ENCODE measurements at places on chromosomes 7 and 10.

DNA sequence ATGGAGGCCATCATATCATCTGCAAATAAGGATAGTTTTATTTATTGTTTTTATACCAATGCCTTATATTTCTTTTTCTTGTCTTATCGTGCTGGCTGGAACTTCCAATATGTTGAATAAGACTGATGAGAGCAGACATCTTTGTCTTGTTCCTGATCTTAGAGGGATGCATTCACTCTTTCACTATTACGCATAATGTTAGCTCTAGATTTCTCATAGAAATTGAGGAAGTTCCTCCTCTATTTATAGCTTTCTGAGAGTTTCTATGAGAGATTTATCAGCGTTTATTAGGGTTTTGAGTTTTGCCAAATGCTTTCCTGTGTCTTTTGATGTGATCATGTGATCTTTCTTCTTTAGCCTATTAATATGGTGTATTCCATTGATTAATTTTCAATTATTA, 49.3 kb downstream of the COL28A1 start:
- no peak for DNase-seq

DNA sequence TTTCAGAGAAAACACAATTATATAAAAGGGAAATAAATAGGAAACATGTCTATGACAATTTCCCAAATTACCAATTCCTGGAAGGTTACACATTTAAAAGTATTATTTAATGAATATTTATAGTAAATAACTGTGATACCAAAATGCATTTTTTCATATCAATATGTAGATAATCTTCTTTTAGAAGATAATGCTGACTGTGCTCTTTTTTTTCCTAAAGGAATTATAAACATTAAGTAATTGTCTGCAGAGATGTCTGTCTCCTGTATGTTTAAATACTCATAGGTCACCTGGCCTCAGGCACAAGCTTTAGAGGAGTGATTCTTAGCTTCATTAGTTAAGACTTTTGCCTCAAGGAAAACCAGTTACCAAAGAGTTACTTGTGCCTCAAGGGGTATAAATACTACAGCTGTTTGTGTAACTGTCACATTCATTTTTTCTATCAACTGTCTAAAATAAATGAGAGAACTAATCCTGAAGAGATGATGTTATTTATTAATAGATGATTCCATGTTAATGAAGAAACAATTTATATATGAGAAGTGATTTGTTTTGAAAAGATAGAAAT, 77.1 kb downstream of the DNAJC1 start:
- no peak for DNase-seq

GRCh38 chr7:87886875-87887274, 10.6 kb downstream of the DBF4 start:
- no peak for DNase-seq

DNA sequence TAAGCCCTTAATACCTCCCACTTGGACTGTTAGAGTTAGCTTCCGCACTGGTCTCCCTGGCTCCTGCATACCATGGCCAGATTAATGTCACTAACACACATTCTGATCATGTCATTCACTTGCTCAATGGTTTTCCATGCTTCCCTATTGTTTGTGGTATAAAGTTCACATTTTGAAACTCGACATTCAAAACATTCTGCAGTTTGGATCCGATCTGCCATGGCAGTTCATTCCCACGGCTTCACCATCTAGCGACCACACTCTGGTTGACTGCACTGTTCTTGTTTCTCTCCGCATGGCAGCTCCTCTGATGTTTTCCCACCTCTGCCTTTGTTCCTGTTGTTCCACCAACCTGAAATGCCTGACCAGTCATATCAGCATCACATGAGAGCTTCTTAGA, 87.4 kb upstream of the WAC start:
- DNase-seq = no peak

DNA sequence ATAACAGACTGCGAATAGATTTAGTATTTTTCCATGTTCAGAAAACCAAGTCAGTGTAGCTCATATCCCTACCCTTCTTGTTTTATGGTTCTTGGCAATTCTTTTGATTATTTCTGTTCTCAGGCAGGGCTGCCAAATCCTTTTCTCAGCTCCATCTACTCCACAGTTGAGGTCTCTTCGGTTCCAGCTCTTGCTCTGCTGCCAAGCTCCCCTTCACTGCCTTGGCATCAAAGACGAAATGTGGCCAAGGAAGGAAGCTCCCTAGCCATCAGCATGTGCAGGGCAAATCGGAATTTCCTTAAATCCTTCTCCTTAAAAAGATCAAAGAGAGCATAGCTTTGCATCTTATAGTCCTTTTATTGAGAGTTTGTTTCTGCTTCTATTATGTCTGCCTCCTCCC, 116.4 kb upstream of the NOBOX start:
- no peak for DNase-seq

DNA sequence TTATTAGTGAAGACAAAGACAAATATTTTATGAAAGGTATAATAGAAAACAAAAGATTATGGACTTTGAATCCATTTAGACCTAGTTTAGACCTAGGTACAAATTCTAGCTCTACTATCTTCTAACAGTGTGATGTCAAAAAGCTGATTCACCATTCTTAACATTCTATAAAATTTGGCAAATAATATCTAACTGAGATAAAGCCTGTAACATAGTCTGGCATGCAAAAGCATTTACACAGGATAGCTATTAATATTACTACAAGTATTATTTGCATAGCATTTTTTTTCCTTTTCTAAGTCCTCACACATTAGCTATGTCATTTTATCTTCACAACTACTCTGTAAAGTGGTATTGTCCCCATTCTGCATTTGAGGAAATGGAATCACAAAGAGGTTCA, 179.6 kb upstream of the LRRTM3 start:
- no peak for DNase-seq

- no peak for DNase-seq
These were observed 21.2 kb downstream of the CALML5 start for GRCh38 chr10:5477948-5478693.

- DNase-seq = no peak
These were observed 69.9 kb downstream of the PPP1R3C start for GRCh38 chr10:91562839-91563581.

DNA sequence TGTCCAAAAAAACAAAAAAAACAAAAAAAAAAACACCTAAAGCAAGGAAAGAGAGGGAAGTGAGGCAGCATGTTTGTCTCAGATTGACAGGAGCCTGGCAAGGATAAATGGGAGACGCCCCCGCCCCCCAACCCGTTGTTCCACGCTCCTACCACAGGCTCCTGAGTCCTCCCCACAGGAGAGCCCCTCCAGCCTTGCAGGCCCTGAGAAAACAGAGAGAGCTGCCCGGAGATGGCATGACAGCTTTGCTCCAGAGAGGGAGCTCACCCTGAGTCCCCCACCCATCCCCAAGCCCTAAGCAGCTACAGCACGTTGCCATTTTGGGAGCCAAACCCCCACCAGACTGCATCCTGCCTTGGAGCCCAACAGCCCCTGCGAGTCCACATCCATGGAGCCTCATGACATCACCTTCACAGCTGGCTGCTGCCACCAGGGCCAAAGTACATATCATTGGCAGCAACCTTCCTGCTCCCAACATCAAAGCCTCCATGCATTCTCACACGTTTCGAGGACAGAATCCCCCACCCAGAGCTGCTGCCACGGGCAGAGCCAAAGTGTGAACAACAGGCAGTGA, 1283.3 kb downstream of the TYW1 start:
- DNase-seq = no peak

GRCh38 chr7:46586406-46586805, 665.3 kb upstream of the IGFBP3 start:
- DNase-seq = no peak

GRCh38 chr7:157865351-157866165, 528.8 kb downstream of the DNAJB6 start:
- no peak for DNase-seq

DNA sequence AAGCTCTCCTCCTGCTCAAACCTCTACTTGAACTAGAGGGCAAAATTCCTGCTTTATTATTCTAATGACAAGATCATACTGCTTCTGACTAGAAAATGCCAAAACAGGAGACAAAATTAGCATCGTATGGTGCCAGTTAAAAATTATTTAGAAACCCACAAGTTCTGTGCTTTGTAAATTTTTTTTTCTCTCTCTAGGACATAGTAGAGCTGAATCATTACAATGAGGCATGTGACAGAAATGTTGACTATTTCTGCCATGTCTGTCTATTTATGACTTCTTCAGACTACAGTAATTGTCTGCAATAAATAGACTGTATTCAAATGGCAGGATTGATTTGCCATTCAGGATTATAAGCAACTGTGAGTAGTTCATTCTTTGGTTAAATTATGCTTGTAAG, 335.8 kb downstream of the PRPF18 start:
- DNase-seq = no peak

DNA sequence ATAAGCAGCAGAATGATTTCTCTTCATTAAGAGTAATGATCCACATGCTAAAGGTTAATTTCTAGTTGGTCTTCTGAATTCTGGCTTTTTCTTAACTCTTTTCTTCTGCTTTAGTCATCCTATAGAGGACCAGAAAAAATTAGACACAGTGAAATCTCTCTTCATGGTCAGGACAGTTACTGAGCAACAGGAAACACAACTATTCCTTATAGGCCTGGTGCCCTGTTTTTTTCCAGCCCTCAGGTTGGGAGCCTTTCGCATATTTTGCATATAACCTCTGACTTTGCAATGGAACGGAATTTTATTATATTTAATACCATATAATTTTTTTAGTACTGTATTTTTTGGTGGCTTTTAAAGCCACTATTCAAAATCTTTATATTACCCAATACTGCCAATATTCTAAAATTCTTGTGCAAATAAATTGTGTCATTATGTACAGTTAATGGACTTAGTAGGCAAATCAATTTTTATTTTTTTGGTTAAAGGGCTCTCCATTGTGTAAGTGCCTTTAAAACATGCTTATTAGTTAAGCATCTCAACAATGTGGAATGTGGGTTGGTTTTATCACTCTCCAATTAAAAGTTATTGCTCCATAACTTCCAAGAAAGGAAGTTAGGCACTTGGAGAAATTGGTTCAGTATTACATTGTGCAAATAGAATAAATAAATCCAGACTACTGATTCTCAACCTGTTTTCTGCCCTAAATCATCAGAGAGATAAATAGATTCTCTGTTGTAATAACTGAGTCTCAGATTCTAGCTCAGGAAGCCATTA, 22.5 kb downstream of the ARL4A start:
- no peak for DNase-seq

- no peak for DNase-seq
These were observed 330.6 kb upstream of the LRRN3 start for GRCh38 chr7:110760341-110760740.

DNA sequence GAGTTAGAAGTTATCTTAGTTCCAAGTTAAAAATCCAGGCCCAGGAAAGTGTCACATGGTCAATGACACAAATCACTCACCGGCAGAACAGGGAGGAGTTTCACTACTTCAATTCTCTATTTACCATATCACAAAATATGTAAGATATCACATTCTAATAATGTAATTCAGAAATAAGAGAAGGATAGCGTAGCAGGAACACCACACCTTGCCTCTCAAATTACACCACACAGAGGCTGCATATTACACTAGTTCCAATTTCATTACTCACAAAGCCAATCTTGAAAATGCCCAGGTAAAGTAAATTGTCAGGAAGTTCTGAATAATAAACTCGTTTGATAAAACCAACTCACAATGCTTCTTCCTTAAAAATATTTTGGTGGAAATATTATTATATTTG, 169.2 kb downstream of the CTTNBP2 start:
- no peak for DNase-seq

- no peak for DNase-seq
These were observed 56.2 kb downstream of the GLI3 start for GRCh38 chr7:42180806-42181205.

GRCh38 chr10:44827431-44828006, 83.6 kb upstream of the TMEM72 start:
- DNase-seq = no peak

DNA sequence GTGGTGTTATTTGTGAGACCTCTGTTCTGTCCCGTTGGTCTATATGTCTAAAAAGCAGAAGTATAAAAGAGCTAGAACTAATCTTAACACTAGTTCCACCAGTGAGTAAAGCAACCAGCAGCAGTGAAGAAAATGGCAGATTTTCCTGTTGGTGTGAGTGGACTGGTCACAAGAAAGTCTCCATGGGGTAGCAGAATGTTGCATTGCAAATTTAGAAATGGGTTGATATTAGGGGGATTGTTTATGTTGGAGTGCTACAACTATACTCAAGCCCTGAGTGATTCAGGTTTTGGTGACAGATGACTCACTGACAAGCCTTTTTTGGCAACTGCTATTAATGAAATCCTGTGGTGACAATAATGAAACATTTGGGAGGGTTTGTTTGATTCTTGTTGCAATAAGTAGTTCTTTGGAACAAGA, 5.6 kb downstream of the AVL9 start:
- no peak for DNase-seq

DNA sequence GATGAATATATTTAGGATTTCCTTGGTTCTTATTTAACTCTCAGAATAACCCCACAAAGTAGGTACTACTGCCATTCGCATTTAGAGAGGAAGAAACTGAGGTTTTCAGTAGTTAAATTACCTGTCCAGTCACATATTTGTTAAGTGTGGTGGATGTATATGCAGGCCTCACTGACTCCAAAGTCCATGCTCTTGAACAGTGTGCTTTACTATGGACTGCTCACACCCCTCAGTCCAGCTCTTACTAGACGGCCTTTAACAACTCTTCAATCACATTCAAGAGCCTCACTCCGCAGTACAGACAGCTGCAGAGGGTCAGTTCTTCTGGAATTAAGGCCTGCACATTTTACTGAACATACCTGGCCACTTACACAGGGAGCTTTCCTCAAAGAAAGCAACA, 36.2 kb downstream of the ZNF248 start:
- DNase-seq = no peak

DNA sequence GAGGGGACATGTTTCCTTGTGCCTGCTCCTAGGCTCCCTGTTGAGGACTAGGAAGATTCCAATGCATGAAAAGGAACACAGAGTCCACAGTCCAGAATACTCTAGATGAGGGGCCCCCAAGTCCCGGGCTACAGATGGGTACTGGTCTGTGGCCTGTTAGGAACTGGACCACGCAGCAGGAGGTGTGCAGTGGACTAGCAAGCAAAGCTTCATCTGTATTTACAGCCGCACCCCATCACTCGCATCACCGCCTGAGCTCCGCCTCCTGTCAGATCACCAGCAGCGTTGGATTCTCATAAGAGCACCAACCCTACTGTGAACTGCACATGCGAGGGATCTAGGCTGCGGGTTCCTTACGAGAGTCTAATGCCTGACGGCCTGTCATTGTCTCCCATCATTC, 233.0 kb upstream of the MKLN1 start:
- no peak for DNase-seq

GRCh38 chr7:41156268-41156667, 546.6 kb downstream of the INHBA start:
- DNase-seq = no peak

GRCh38 chr10:95422233-95422632, 131.4 kb upstream of the PDLIM1 start:
- no peak for DNase-seq

- no peak for DNase-seq
These were observed 32.9 kb upstream of the UTF1 start for GRCh38 chr10:133196936-133197758.

GRCh38 chr10:71998840-71999194, 34.6 kb downstream of the CHST3 start:
- no peak for DNase-seq

Data from NK-92 treated with Interleukin-12 subunit alpha and Interleukin-12 subunit beta, amount 100 ng/mL, for 24 hours (cell line).